ENCODE measurements at places on chromosomes 16 and 17. TPM values are rescaled to one million over a fixed set of nuclear protein-coding genes. Genes with fewer than 3 reads are reported as not detected.

GRCh38 chr16:35386619-35387018, 1927.2 kb downstream of the TP53TG3F start:
- DNase-seq = no peak

- no peak for DNase-seq
These were observed 15.5 kb downstream of the CX3CL1 start for GRCh38 chr16:57387598-57388354.

GRCh38 chr17:17944743-17945142, 27.5 kb downstream of the TOM1L2 start:
- DNase-seq = no peak

Gene FOXF1
- total RNA-seq = not detected

DNA sequence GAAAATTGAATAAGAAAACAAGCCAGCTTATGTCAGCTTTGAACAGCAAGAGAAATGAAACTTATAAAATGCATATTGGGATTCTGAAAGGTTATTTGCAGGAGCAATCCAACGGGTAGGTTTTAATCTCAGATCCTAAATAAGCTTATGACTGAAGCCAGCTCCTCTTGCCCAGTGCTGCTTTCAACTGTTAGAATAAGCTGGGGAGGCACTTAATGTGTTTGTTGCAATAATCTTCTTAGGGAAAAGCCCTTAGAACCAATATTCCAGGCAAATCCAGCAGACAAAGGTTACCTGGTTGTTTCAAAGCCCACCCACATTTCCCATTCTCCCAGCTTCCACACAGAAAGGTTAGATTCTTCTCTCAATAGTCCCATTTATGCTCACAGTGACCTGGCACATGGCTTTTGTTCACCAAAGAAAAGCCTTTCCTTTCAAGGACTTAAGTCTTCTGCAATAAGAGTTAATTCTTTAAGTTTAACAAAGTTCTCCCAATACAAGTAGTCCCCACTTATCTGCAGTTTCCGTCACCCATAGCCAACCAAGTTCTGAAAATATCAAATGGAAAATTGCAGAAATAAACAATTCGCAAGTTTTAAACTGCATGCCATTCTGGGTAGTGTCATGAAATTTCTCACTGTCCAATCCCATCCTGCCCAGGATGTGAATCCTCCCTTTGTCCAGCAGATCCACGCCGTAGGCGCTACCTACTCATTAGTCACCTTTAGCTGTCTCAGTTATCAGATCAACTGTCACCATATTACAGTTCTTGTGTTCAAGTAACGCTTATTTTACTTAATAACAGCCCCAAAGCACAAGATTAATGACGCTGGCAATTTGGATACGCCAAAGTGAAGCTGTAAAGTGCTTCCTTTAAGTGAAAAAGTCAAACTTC, 5.9 kb downstream of the TEX2 start:
- DNase-seq = no peak
